ENCODE measurements at places on chromosomes 6 and 20. TPM values are rescaled to one million over a fixed set of nuclear protein-coding genes. Genes with fewer than 3 reads are reported as not detected.

DNA sequence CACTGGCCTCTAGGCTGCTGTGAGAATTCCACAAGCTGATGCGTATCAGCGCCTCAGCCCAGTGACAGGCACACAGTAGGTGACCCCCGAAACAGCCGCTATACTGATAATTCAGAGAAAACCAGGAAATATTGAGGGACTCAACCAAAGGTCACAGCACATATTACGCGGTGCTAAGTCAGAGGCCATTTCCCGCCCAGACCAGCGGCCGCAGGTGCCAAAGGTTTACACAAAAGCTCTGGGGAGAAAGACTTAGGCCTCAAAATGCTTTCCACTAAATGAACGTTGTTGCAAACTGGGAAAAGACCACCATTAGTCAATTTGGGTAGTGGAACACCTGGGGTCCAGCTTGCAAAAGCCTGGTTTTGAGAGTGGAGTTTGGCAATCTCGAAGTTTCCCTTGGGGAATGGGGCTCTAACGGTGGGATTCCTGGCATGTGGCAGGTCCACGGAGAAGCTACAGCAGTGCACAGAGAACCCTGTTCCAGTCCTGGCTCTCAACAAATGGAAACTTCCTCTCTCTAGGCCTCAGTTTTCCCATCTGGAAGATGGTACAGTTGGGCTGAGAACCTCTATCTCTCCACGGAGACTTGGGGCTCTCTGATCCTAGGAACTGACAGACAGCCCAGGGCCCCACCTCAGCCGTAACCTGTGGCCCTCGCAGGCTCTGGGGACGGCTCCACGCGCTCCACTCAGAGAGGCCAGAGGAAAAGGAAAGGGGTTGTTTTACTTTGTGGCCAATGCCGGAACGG, 4.7 kb downstream of the NOL4L start:
- H3K4me1 ChIP-seq: peaks cover 21% of the 10 kb centered on the region
- DNase-seq: no peak
- H3K27ac ChIP-seq: no peak overlapping the region

GRCh38 chr6:138286698-138287097, 68.4 kb upstream of the PBOV1 start:
- no peak overlapping the region for H3K27ac ChIP-seq
- no peak overlapping the region for H3K4me3 ChIP-seq
- no peaks in the 10 kb centered on the region for H3K27me3 ChIP-seq
- DNase-seq: no peak
- H3K4me1 ChIP-seq: no peaks in the 10 kb centered on the region

- H3K36me3 ChIP-seq: peaks cover 58% of the 10 kb centered on the region
- H3K4me1 ChIP-seq: peaks cover 13% of the 10 kb centered on the region
- no peak overlapping the region for H3K4me3 ChIP-seq
- DNase-seq: no peak
- no peaks in the 10 kb centered on the region for H3K27me3 ChIP-seq
These were observed 8.4 kb downstream of the LOC128125822 start for GRCh38 chr6:63580704-63580961.

DNA sequence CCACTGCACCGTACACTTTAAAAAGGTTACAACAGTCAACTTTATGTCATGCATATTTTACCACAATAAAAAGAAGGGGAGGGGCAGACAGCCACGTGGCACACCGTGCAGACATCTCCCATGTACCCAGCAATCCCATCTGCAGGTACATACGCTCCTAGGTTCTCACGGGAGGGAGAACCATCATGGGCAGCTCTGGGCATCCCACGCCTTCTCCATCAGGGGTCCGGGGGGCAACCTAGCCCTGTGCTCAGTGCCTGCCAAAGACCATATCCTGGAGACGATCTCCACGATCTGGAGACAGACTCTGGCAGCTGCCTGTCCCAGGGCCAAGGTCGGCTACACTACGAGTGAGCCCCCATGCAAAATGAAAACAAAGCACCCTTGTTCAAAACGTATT, 2.5 kb upstream of the BNIP5 start:
- H3K36me3 ChIP-seq: no peaks in the 10 kb centered on the region
- DNase-seq: no peak
- H3K4me1 ChIP-seq: peaks cover 22% of the 10 kb centered on the region
- H3K27me3 ChIP-seq: peaks cover 58% of the 10 kb centered on the region

DNA sequence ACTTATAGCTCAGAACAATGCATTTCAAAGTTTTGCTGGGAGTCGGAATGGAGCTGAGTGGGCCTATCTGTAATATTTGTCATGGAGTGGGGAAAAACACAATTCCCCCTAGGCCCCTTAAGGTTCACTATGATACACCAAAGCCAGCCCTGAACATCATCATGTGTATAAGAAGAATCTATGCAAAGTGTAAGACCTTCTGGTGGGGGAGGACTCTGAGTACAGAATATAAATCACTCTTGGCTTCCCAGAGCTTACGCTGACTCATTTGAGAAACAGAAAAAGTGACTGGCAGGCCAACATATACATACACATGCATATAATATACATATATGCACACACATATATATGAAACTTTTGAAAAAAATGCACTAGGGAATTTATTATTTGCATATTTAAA, 54.1 kb upstream of the UBR2 start:
- no peak overlapping the region for H3K4me3 ChIP-seq
- no peaks in the 10 kb centered on the region for H3K4me1 ChIP-seq
- DNase-seq: no peak
- no peak overlapping the region for H3K27ac ChIP-seq
- H3K36me3 ChIP-seq: no peaks in the 10 kb centered on the region

GRCh38 chr6:127897484-127897883, 3.4 kb downstream of the THEMIS start:
- H3K4me3 ChIP-seq: no peak overlapping the region
- no peaks in the 10 kb centered on the region for H3K27me3 ChIP-seq
- no peak overlapping the region for H3K27ac ChIP-seq
- H3K4me1 ChIP-seq: no peaks in the 10 kb centered on the region
- DNase-seq: no peak
- no peaks in the 10 kb centered on the region for H3K36me3 ChIP-seq

MUC22 gene
- total RNA-seq: 0.08 TPM

NPBWR2 gene
- not detected for total RNA-seq

SLC22A16 gene
- total RNA-seq: not detected

Data from left ventricle myocardium inferior (tissue), 1 donor.